CD4-positive, alpha-beta T cell (primary cell): ENCODE measurements at places on chromosomes 2 and 18.
A peak's percentile ranks its signal among the peaks of the same experiment; 100 is the strongest.

- DNase-seq: no peak
These were observed 311.9 kb downstream of the NRXN1 start for GRCh38 chr2:50719837-50720696.

- DNase-seq: no peak
These were observed 256.3 kb upstream of the LINC00305 start for GRCh38 chr18:64405161-64405560.

DNA sequence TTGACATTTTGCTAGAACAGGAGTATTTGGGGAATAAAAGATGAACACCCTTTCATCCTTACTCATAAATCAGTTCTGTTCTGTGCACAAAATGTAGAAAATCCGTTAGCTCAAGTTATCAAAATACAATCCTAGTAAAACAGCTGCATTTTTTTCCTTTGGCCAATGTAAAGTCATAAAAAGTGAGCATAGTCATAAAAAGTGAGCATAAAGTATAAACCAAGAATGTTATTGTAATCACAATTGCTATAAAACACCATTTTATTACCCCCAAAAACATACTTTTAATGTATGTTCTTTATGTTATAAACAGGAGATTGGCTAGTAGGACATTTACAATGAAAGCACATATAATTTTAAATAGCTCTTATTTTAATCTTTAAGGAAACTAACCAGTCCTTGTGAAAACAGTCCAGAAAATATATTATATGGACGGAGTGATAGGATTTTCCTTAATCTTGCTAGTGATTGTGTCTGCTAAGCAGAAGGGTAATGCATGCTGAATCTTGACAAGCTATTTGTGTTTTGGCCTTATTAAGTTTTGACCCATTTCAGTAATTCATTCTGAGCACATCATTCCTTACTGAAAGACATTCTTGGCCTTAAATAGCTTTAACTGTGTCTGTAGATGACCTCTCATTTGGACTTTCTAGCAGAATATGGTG, 891.8 kb downstream of the DSC3 start:
- DNase-seq: no peak

DNA sequence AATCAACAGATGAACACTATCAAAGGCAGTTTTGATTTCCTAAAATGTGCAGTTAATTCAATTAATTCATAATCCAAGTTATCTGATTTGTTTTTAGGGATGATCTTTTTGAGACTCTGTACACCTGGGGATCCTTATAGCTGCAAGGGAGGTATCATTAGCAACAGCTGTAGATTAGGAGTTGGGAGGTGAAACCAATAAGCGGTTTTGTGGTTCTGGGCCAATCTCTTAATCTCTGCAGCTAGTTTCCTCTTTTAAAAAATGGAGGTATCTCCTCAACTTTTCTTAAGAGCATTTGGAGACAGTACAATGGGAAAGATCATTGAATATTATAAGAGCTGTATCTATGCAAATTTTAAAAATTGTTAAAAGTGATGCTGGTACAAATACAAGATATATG, 126.0 kb downstream of the MC4R start:
- DNase-seq: no peak

- no peak for DNase-seq
These were observed 103.9 kb downstream of the TTC32 start for GRCh38 chr2:19797871-19798270.

DNA sequence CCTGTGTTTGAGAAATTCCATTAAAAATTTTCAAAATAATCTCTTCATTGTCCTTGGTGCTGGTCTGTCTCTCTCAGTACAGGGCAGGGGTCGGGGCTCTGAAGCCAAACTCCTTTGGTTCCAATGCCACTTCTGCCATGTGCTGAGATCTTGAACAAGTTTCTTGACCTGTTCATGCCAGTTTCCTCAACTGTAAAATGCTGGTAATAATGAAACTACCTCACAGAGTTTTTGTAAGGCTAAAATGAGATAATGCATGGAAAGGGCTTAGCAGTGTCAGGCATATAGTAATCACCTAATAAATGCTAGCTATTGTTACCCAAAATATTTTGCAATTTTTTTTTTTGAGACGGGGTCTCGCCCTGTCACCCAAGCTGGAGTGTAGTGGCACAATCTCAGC, 16.9 kb upstream of the MREG start:
- no peak for DNase-seq

- no peak for DNase-seq
These were observed 85.8 kb downstream of the EPAS1 start for GRCh38 chr2:46383113-46383395.

DNA sequence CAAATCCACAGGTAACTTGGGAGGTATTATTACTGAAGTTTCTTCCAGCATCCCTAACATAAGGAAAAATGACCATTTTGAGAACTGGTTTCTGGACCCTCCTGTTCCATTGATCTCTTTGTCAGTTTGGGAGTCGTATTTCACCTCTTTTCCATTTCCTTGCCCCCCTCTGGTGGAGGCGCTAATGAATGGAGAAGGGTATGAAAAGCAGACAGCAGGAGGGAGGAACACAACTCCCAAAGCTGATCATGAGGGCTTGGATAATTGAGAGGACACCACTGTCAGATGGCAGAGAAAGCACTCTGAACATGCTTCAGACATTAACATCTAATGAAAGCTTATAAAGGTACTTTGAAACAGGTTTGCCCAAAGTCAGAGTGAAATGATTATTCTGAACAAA, 56.6 kb upstream of the TLK1 start:
- no peak for DNase-seq

DNA sequence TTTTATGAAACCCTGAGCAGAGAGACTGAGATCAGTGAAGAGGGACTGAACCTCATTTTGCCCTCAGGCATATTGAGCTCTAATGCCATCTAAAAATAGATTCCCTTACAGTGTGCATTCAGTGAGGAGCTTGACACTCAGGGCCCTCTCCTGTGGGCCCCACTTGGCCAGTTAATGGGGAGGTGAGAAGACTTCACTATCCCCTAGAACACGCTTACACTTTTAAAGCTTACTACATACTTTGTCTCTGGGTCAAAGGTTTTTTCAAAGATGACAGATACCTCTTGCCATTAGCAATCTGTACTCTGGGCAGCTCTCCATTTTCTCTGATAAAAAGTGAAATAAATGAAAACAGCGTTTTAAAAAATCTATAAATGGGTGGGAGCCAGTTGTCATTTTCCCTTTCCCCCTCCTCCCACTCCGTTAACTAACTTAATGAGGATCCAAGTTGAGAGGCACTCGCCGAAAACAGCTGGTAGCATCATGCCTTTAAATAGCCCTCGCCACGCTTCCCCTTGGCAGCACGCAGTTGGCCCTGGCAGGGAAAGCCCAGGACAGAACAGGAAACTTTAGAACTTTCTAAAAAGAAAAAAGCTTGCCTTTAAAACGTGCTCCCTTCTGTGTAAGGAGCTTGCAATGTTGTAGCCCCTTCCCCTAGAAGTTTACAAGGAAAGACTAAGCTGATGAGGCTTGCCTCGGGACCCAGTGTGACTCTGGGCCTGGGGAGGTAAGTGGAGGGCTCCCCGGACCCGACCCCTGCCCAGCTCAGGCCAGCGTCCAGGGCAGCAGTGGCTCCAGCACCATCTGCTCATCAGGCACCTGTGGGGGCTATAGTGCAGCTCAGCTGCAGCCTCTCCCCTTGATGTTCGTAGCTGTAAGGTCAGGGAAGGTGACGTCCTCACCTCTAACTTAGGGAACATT, 58.8 kb upstream of the FOSL2 start:
- no peak for DNase-seq

GRCh38 chr18:9097349-9097748, 5.2 kb upstream of the NDUFV2 start:
- no peak for DNase-seq

- DNase-seq: no peak
These were observed 14.5 kb upstream of the MAT2A start for GRCh38 chr2:85524336-85524908.

DNA sequence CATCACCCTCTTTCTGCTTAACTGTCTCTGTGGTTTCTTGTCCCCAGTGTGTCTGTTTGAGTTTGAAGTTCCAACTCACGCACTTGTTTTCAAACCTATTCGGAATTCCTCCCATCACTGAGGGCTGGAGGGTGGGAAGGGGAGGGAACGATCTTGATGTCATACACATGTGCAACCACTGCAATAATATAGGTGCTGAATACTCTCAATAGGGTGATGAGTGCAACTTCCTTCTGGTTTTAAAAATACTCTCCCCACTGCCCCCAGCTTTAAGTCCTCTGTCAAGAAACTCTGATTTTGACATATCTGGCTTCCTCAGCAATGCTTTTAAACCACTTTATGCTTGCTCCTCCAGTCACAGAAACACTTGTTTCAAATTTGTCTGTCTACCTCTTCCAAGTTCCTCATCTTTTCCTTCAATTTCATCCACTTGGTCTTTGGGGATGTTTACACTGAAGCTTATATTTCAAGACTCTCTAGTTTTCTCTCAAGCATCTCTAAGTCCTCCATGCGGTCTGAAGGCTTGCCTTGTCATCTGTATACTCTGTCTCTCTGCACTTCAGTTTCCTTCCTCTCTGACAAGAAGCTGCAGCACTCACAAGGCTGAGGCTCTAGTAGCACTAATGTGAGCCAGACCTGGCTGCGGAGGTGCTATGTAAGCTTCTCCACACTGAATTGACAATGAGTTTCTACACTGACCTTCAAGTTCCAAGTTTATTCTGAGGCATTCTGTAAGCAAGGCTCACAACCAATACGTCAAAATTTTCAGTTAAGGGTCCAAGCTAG, 422.3 kb downstream of the ZEB2 start:
- DNase-seq: no peak

DNA sequence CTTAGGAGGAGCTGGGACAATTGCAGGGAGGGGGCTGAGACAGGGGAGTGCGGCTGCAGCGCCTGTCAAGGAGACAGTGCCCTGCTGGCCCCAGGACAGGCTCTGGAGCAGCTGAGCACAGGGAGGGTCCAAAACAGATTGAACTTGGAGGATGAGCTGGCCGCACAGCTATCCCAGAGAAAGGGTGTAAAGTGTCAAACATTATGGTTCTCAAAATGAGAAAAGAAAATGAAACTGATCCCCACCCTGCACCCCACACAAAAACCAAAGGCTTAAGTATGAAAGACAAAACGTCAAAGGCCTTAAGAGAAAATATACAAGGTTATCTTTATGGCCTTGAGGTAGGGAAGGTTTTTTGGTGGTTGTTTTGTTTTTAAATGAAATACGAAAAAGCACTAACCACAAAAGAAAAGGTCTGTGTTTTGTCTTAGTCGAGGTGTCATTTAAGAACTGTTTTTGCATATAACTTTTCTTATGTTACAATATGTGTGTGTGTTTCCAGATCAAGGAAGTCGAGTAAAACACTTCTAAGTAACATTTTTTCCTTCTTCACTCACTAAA, 111.8 kb downstream of the HDAC4 start:
- peak; percentile 74 for DNase-seq

- DNase-seq: no peak
These were observed 87.9 kb downstream of the ZNF804A start for GRCh38 chr2:184685999-184686841.

DNA sequence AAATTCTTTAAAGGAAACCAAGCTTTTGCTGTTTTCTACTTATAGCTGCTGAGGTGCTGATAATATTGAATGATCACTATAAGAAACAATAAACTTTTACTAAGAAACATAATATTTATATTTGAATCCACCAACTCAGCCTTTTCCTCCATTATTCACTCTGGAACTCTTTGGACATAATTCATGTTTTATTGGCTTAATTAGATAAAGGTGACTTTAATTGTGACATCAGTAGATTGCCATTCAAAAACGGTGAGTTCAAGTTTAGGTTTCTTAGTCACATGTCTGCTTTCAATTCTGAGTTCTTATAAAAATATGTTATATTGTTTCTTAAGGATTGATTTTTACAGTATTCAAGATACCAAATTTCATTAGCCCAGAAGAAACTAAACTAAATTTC, 24.0 kb downstream of the CCDC85A start:
- DNase-seq: no peak

- DNase-seq: no peak
These were observed 160.4 kb downstream of the KLHL29 start for GRCh38 chr2:23545396-23545795.

DNA sequence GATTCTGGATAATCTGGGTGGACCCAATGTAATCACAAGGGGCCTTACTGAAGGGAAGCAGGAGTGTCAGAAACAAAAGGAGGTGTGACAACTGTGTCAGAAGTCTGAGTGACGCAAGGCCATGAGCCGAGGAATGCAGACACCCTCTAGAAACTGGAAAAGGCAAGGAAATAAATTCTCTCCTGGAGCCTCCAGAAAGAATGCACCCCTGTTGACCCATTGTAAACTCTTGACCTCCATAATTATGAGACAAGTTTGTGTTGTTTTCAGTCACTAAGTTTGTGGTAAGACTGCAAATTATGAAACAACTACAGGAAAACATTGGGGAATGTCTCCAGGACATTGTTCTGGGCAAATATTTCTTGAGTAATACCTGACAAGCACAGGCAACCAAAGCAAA, 47.3 kb upstream of the B3GNT7 start:
- no peak for DNase-seq

- no peak for DNase-seq
These were observed 23.2 kb downstream of the MEMO1 start for GRCh38 chr2:31987454-31988220.

- no peak for DNase-seq
These were observed 36.0 kb upstream of the VRK2 start for GRCh38 chr2:58010599-58010998.

- DNase-seq: no peak
These were observed 79.6 kb upstream of the CTLA4 start for GRCh38 chr2:203787979-203788378.

- DNase-seq: no peak
These were observed 126.5 kb upstream of the MEX3C start for GRCh38 chr18:51323961-51324360.

DNA sequence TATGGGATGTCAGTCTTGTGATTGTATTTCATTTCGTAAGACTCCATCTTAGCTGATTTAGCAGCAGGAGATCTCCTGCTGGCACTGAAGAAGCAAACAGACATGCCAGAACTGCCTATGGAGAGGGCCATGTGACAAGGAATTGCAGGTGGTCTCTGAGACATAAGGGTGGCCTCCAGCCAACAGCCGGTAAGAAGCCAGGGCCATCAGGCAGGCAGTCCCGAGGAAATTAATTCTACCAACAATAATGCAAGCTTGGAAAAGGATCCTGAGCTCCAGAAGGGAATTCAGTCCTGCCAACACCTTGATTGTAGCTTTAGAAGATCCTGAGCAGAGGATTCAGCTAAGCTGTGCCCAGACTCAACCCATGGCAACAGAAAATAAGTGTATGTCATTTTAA, 87.1 kb upstream of the DNAJC10 start:
- DNase-seq: no peak

GRCh38 chr2:33363325-33364298, 112.8 kb upstream of the RASGRP3 start:
- DNase-seq: no peak
